ENCODE measurements at places on chromosomes 6 and 20.

DNA sequence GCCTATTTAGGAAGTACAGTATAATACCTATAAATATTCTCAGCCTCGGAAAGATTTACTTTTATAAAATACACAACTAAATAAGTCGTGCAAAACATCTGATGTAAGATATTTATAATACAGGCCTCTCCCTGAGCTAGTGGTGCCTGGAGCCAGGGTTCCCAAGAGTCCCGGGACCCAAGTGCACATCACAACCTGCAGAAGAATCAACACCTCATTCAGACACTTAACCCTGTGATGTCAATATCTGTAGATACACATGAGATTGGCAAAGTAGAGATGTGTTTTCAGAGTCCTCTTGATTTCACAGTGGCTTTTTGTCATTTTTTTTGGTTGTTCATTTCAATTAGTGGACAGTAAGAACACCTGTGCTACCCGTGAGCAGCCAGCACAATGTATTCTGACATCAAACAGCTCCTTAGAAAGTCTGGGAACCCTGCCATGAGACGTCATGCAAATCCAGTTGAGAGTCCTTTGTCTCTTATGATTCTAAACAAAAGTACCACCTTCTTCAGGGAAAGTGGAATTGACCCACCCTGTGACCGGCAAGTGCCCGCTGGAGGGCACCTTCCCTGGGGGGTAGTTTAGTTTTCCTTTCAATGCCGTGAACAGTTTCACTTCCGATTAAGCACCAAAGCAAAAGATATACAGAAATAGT is 101.6 kb downstream of the DACT2 start:
- DNase-seq, result no peak

DNA sequence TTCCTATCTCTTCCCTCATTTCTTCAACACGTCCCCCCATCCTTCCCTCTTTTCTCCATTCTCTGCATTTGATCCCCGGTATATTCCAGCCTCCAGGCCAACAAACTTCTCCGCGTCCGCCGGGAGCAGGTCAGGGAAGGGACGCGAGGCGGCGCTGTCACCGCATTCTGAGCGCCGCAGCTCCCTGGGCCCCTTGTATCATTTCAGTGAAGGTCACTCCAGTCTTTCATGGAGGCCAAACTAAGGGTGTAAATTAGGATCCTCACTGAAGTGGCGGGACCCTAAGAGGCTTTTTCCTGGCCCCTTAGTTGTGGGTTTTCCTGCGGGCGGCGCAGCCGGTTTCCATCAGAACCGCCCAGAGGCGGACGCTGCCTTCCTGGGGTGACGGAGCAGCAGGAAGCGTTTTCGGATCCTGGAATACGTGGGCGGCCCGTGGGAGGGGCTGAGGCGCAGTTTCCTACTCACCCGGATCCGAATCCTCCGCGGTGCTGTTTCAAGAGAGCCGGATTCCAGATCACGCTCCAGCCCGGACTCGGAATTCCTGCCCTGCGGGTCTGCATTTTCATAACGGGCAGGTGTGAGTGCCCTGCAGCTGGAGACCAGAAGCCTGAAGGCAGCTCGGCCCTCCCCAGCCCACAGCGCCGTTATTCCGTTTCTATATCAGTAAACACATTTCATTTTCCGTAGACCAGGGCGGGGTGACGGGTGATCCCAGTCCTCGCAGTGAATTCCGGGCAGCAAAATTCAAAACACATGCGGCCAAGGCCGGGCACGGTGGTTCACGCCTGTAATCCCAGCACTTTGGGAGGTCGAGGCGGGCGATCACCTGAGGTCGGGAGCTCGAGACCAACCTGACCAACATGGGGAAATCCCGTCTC is 3.6 kb upstream of the MICA start:
- DNase-seq, result peak; percentile 77

- peak; percentile 100 for DNase-seq
Measured at GRCh38 chr20:40506537-40506939, 182.5 kb downstream of the MAFB start.

GRCh38 chr6:13980534-13980933 is 55.8 kb downstream of the RNF182 start:
- no peak for DNase-seq

DNA sequence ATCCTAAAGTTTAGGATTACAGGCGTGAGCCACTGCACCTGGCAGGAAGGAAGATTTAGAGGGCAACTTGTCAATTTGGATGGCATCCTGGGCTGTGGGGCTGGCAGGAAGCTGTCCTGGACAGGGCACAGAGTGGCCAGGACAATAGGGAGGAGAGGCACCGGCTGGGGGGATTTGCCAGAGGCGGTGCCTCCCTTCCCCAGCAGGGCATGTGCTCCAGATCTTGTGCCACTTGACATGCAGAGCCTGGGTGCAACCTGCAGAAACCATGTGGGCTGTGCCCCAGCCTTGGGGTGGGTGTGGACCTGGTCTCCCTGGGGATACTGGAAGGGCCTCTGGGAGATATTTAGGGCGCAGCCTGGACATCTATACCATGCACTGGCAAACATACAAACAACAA is 58.6 kb upstream of the EEF1A1 start:
- DNase-seq, result no peak

Data from MV-4-11 (cell line).